ENCODE measurements at places on chromosomes 5 and 9.
A peak's percentile ranks its signal among the peaks of the same experiment; 100 is the strongest.

DNA sequence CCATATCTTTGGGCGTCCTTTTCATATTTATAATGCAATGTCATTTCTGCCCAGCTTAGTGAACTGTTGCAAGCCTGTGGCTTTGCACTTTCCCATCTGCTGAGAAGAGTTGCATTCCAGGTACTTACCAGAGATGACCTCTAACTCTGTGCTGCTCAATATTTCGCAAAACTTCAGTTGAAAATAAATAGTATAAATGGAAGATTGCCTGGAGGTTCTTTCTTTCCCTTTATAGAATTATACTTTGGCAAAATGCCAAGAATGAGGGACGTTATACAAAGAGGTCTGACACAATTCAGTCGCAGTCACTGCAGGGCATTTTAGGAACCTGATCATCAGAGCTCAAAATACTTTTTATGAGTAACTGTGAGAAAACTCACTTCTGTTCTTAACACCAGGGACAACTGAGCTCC is 18.9 kb upstream of the VLDLR start:
- peak; percentile 38 for DNase-seq

DNA sequence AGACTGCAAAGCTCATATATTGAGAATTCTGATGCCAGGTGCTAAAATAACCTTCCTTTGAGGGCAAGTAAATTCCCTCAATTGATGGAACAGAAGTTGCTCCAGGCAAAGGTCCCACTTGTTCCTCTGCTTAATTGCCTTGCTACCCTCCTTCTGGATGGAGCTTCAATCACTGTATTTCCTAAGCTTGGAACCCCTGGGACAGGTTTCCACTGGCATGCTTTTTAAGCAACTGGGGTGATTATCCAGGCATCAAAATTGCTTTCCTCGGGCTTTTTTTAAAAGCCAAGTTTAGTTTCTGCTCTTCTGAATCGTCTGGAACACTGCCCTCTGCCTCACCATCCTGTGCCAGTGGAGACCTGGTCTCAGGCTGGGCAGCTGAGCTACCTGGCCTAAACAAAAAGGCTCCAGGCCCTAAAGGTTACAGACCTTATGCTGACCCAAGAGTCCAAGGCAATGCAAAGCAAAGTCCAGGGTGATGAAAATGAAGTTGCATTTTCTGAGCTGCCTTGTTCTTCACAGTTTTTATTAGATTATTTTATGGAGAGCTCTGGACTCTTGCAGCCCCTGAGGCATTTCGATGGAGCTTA is 167.9 kb upstream of the CD180 start:
- DNase-seq = no peak

GRCh38 chr5:10621832-10622231 is 58.0 kb downstream of the ANKRD33B start:
- no peak for DNase-seq

DNA sequence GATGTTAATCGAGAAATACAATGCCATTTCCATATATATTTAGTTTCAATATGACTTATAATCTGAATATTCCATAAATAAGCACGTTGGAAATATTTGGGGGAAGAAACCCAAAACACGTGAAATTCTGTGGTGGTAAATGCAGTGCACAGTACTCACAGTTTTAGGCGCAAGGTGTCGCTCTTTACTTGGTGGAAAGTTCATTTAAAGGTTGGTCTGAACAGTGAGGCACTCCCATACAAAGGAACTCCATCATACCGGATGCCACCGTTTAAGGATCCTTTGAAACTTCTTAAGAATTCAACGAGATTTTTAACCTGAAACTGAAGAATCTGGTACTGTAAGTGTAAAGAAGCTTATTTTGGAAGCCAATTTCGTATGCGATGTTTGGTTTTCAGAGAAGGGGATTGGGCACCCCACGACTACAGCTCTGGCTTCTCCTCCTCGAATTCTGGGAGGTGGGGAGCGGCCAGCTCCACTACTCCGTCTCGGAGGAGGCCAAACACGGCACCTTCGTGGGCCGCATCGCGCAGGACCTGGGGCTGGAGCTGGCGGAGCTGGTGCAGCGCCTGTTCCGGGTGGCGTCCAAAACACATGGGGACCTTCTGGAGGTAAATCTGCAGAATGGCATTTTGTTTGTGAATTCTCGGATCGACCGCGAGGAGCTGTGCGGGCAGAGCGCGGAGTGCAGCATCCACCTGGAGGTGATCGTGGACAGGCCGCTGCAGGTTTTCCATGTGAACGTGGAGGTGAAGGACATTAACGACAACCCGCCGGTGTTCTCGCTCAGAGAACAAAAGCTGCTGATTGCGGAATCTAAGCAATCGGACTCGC is at the start of gene PCDHA11:
TSS of gene PCDHA11 (plus strand) at position 237 of the 834 bp plus-strand sequence. CDS start at position 384, 147 bp downstream.
- no peak for DNase-seq

GRCh38 chr9:33311953-33312352 is 21.6 kb downstream of the NFX1 start:
- no peak for DNase-seq

DNA sequence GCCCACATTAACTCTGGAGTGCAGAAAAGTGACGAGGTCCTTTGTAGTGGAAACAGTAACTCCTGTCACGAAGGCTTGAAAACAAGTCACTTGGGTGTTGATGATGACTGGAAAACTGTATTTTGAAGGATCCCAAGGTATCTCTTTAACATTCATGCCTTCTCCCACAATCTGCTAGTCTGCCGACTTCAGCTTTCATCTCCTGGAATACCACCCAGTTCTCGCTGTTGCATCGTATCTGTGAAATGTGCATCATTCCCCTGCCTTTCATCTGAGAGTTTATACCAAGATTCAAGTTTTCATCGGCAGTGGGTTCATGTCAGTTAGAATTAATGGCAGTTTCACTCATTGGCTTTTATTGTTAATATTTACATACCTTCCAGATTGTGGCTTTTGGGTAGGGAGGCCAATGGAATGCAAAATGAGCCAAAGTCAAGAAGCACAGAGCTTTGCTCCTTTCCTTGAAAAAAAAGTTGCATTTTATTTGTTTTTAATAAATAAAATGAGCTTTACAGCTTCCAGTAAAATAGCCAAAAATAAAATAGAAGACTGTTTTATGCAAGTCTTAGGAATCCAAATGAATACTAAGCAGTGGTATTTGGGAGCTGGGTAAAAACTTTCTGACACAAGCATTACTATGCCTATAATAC is 575.2 kb upstream of the WWC1 start:
- DNase-seq = no peak

- no peak for DNase-seq
Observed at GRCh38 chr9:130888146-130888885, 8.3 kb downstream of the QRFP start.

GRCh38 chr9:121765021-121765950 is 113.9 kb downstream of the DAB2IP start:
- DNase-seq = no peak

DNA sequence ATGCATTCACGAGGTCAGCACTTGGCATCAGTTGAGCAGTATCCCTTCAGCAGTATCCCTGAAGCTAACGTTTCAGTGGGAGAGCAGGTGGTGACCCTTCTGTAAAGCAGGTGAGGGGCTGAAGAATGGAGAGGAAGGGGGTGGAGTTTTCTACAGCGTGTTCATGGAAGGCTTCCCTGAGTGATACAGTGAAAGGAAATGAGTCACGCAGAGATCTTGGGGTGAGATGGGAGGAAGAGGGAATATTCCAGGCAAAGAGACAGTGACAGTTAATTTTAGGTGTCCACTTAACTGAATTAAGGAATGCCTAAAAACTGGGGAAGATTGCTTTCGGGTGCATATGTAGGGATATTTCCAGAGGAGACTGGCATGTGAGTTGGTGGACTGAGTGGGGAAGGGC is 25.7 kb downstream of the TAS2R1 start:
- DNase-seq = no peak

DNA sequence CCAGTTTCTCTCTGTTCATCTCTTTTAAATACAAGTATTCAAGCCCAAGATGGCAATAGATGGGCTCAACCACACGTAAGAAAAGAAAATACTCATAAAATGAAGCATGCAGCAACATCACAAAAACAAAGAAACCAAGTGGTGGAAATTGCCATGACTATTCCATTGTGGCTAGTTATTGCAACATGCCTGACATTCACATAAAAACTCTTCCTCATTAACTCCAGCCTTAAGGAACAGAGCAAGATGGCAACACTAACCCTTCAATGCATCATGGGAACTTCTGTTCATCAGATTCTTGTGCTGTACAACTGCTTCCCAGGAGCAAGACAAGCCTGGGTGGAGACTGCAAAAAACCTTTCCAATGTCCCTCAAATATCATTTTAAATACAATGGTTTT is 1.4 kb upstream of the GLIS3 start:
- no peak for DNase-seq

DNA sequence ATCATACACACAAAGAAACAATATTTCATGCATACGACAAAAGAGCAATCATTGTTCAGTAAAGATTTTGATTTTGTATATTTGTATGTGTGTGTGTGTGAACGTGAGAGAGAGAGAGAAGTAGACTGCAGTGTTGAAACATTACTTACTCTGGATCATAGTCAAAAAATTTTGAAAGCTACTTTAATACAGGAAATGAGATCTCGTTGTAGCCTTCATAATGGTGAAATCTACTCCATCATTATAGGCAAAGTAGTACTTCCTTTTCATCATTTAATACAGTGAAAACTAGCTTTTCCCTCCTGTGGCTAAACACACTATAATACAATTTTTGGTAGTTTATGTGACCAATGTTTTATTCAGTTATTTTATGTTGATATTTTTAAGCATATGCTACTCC is 1427.7 kb upstream of the C9orf72 start:
- DNase-seq = no peak

- DNase-seq = no peak
Observed at GRCh38 chr9:128206484-128206883, 3.3 kb downstream of the DNM1 start.

GRCh38 chr9:113508111-113508749 is 44.7 kb downstream of the RGS3 start:
- peak; percentile 96 for DNase-seq

DNA sequence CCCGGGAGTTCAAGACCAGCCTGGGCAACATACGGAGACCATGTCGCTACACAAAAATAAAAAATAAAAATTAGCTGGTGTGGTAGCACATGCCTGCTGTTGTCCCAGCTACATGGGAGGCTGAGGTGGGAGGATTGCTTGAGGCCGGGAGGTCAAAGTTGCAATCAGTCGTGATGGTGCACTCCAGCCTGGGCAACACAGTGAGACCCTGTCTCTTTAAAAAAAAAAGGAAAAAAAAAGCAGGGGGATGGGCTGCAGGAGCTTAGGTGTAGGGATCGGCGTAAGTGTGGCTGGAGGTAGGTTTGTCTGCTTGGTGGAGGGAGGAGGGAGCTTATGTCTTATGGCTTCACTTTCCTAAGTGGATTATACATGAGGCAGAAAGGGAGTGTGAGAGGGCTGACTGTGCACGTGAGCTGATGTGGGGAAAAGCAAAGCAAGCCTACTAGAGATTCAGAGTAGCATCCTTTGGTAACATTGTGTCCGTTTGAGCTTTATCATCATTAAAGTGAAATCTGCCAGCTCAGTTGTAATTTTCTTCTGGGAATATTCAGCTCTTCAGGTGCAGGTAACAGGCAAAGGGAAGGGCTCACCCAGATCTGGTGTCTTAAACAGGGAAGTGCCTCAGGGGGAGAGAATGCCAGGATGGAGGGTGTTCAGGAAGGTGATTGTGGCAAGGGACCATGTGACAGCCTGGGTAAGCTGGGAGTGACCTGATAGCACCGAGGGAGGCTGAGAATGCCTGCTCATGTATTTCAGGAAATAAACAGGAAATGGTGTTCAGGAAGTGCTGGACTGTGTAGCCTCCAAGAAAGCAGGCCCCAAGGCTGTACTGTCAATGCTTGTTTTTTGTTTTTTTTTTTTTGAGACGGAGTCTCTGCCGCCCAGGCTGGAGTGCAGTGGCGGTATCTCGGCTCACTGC is 17.6 kb upstream of the SETX start:
- DNase-seq = peak; percentile 38

Measured in SJCRH30 (cell line).